A549 treated with RU486 at 1 μM for 4 hours (cell line): ENCODE measurements at places on chromosomes 12 and 14. TPM values are rescaled to one million over a fixed set of nuclear protein-coding genes. Genes with fewer than 3 reads are reported as not detected.

AGAP2 gene
- 0.10 to 0.16 TPM (median 0.13 TPM) in 5 replicates for total RNA-seq

KLRC3 gene
- total RNA-seq: 0.31 to 0.37 TPM (median 0.32 TPM) in 3 of 5 replicates, not detected in the others

IFNG gene
- not detected in 5 replicates for total RNA-seq

IL31 gene
- not detected in 5 replicates for total RNA-seq

STAB2 gene
- total RNA-seq: not detected in 5 replicates

TSPAN9 gene
- 18.7 to 30.3 TPM (median 22.9 TPM) in 5 replicates for total RNA-seq

ERP27 gene
- total RNA-seq: not detected in 5 replicates

FAM186B gene
- total RNA-seq: 0.08 to 0.27 TPM (median 0.16 TPM) in 5 replicates

PRPF40B gene
- 4.7 to 8.6 TPM (median 6.7 TPM) in 5 replicates for total RNA-seq

AQP5 gene
- total RNA-seq: not detected in 5 replicates

TMEM52B gene
- 0.05 to 0.18 TPM (median 0.13 TPM) in 4 of 5 replicates, not detected in the other for total RNA-seq

ZBTB39 gene
- total RNA-seq: 4.4 to 6.0 TPM (median 5.7 TPM) in 5 replicates

IL22 gene
- not detected in 5 replicates for total RNA-seq

CFAP54 gene
- 0.91 to 1.4 TPM (median 1.1 TPM) in 5 replicates for total RNA-seq

RAPGEF3 gene
- 0.27 to 0.78 TPM (median 0.53 TPM) in 5 replicates for total RNA-seq

FSCB gene
- not detected in 5 replicates for total RNA-seq

KIF5A gene
- 0.14 to 0.27 TPM (median 0.24 TPM) in 5 replicates for total RNA-seq

TSHR gene
- total RNA-seq: not detected in 5 replicates

SLCO1B1 gene
- total RNA-seq: 0.22 to 0.70 TPM (median 0.42 TPM) in 5 replicates

SP7 gene
- not detected in 5 replicates for total RNA-seq

PMEL gene
- total RNA-seq: 0.75 to 1.4 TPM (median 0.87 TPM) in 5 replicates

SYNE2 gene
- 8.7 to 10.9 TPM (median 9.2 TPM) in 5 replicates for total RNA-seq

CLIP1 gene
- 40.3 to 58.9 TPM (median 45.6 TPM) in 5 replicates for total RNA-seq

SLC17A8 gene
- 0.02 TPM in 1 of 5 replicates, not detected in the others for total RNA-seq

DBX2 gene
- not detected in 5 replicates for total RNA-seq

TMEM63C gene
- total RNA-seq: 0.45 to 1.0 TPM (median 0.76 TPM) in 5 replicates

KCNMB4 gene
- total RNA-seq: 0.13 to 0.57 TPM (median 0.27 TPM) in 5 replicates

SMCO2 gene
- total RNA-seq: 0.21 TPM in 1 of 5 replicates, not detected in the others
